ENCODE measurements at places on chromosomes 5 and 9.

DNA sequence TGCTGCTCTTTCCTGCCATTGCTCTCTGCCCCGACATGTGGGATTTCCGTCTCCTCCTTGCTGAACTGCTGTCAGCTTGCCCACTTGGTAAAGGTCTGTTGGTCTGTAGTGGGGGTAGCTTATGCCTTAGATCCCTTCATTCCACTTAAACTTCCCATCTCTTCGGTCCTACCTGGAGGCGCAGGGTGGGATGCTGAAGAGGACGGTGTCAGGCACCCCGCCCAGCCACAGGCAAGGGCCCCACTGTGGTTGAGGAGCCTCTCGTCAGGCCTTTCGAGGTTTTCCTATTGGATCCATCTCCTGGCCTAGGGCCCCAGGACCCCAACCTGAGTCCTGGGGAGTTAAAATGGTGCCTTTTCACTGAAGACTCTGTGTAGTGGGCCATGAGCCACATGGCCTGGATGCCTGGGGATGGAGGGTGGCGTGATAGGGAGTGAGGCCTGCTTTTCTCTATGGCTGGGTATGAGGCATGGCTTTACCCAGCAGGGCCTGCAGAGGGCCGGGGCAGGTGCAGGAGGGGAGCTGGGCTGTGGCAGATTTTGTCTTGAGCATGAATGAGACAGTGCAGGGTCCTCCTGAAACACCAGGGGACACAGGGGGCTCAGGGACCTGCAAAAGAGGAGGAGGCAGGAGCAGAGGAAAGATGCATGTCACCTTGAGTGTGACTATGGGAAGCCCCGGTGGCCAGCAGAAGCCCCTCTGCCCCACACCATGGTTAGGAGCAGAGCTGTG, 25.8 kb upstream of the RNF130 start:
- DNase-seq: no peak

GRCh38 chr5:544675-545355, 20.6 kb upstream of the SLC9A3 start:
- DNase-seq: no peak

- no peak for DNase-seq
These were observed 113.5 kb downstream of the SMARCA2 start for GRCh38 chr9:2128618-2129017.

- DNase-seq: no peak
These were observed 73.7 kb downstream of the MINAR2 start for GRCh38 chr5:129821477-129822131.

DNA sequence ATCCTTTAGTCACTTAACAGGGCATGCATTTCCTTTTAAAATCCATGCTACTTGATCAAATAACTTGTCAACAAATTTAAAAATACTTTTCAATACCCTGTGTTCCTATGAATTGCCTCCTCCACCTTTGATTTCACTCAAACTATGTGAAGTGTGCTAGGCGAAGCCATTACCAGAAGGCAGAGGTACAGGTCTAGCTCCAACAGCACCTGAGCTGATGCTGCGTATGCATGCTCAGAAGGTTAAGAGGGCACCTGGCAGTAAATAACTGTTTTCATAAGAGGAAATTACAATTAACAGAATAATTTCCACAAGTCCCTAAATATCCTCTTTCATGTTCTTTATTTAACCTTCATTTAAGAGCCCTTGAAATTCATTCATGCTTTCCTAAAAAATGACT, 251.8 kb downstream of the EFNA5 start:
- DNase-seq: no peak

DNA sequence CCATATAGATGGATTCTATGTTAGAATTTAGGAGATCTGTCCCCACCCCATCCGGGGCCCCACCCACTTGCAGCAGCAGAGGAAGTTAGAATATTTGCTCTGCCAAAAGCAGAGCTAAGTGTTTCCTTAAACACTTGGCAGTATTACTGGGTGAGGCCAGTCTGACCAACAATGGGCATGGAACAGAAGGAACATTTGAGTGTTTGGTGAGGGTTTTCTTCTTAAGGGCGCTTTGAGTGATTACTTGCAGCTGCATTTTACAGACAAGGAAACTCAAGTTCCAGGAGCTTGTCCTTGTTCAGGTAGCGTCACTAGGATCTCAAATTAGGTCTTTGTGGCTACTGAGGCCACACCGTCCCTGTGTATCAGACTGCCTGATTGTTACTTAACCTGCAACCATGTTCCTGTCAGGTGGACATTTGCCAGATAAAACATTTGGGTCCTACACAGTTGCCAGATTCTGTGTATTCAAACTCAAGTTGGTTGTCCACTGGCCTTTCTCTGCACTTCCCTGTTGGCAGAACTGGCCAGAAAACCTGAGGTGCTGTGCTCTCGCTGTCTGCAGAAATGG, 59.3 kb downstream of the SLC46A2 start:
- no peak for DNase-seq

- DNase-seq: no peak
These were observed 227.3 kb downstream of the KDM4C start for GRCh38 chr9:6984941-6985578.

DNA sequence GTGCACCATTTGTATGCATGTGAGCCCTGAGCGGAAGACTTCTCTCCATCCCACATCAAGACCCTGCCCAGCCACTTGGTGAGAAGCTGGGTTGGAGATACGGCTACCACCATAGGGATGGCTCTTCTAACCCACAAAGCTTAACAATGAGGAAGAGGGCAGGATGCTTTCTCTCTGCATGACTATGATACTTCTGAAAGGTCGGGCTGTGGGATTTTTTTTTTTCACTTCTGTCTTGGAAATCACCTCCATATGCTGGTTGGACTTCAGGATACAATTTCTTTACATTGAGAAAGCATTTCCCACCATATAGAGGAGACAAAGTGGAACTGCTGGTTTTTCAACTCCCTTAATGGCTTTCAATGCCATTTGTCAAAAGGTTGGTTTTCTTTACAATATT, 30.5 kb downstream of the ZNF366 start:
- no peak for DNase-seq

DNA sequence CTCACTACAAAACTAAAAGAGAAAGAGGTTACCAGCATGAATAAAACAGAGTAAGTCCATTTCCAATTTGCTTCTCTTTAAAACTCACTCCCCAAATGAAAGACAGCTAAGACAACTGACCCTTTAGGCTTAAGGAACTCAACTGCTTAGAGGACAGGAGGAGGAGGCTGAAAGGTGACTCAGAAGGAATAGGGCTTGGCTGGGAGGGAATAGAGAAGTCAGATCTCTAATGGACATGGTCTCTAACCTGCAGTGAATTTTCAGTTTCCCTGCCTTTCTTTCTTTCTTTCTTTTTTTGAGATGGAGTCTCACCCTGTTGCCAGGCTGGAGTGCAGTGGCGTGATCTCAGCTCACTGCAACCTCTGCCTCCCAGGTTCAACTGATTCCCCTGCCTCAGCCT, 261.8 kb upstream of the CLINT1 start:
- no peak for DNase-seq

DNA sequence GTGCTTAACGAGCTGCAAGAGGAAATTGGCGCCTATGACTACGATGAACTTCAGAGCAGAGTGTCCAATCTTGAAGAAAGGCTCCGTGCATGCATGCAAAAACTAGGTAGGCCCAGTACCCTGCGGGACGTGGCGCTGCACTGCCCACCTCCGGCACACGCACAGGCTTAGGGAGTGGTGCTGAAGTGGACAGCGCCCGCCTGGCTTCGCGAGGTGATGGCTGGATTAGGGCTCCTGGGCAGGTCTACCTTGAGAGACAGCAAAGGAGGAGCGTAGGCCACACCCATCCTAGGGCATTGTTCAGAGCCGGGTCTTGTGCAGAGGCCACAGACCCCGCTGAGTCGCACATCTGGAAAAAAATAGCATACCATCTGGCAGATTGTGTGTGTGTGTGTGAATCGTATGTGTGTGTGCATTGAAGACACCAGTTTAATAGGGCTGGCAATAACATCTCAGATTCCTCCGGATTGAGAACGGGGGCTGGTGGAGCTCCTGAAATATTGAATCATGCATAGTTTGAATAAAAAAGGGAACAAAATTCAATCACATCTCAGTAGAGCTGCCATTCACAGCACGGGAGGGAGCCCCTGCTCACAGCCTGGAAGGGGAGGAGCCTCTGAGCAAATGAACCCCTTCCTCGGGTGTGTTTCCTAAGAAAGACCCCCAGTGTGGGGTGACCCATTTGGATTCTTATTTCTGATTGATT, 11.1 kb downstream of the OLFM1 start:
- no peak for DNase-seq

DNA sequence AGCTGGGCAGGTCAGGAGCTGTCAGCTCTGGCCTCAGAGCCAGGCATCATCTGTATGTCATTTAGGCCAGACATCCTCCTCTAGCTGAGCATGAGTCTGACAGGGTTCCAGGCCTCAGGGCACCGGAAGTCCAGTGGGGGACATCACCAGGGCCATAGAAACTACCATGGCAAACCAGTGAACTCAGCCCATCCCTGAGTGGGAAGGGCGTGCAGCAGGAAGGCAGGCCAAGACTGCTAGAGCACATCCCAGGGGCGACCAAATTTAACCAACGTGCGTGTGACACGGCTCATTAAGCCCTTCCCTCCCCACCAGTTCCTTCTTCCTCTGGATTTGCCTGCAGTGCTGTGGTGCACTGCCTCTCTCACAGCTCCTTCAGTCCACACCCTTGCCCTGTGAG, 75.9 kb downstream of the COL27A1 start:
- DNase-seq: no peak

- DNase-seq: no peak
These were observed 6.6 kb upstream of the CCDC187 start for GRCh38 chr9:136310273-136311030.

GRCh38 chr9:137012694-137013570, 15.1 kb downstream of the ABCA2 start:
- DNase-seq: no peak

DNA sequence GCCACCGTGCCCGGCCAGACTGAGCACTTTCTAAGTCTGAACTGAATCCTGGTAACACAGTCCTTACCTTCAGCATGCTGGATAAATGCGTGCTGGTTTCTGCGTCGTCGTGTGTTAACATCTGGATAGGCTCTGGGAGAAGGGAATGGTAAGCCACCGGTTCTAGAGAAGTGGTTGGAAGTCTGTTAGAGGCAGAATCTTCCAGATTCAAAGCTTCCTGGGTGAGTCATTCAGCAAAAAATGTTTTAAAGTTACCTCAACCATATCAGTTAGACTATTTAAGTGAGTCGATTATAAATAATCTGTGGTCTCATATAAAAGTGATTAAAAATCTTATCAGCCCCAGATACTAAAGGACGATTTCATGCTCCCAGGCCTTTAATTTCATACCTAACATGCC, 256.5 kb upstream of the NFIL3 start:
- no peak for DNase-seq

- no peak for DNase-seq
These were observed 2.1 kb downstream of the SYNPO start for GRCh38 chr5:150642567-150642927.

DNA sequence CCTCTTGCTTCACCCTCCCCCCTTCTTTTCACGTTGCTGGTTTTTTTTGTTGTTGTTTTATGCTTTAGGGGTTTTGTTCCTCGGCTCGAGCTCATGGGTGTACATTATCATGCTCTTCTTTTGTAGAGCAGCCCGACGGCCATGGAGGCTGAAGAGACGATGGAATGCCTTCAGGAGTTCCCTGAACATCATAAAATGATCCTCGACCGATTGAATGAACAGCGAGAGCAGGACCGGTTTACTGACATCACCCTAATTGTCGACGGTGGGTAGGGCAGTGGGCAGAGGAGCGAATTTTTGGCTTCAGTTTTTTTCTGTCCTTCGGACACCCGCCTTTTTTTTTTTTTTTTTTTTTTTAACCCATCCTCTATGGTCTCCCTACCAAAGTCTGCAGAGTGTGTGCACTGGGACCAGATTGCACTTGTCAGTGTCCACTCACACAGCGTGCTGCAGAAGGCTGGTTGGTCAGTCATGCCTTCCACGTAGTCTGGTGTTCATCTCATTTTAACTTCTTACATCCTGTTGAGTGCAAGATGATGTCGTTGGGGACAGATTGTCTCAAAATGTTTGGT, 1.3 kb downstream of the ZNF131 start:
- no peak for DNase-seq

DNA sequence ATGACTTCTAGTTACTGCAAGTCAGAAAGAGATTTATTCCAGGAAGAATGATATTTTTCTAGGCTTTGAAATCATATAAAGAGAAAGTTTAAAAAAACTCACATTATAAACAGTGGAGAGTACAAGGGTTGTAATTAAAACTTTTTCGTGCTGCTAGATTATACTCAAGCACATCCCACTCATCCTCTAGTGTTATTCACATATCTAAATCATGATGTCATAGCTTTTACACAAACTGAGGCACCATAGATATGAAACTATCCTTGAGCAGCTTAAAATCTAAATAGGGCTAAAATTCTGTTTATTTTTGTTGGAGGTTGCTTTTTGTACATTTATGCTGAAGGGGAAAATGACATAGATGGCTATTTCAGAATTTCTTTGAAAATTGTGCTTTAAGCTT, 30.0 kb downstream of the TENT2 start:
- DNase-seq: no peak

GRCh38 chr9:87270221-87270847, 227.3 kb upstream of the DAPK1 start:
- DNase-seq: no peak

- no peak for DNase-seq
These were observed 132.3 kb upstream of the SLIT3 start for GRCh38 chr5:169433221-169433651.

- no peak for DNase-seq
These were observed 45.4 kb upstream of the ELL2 start for GRCh38 chr5:96007051-96007450.

DNA sequence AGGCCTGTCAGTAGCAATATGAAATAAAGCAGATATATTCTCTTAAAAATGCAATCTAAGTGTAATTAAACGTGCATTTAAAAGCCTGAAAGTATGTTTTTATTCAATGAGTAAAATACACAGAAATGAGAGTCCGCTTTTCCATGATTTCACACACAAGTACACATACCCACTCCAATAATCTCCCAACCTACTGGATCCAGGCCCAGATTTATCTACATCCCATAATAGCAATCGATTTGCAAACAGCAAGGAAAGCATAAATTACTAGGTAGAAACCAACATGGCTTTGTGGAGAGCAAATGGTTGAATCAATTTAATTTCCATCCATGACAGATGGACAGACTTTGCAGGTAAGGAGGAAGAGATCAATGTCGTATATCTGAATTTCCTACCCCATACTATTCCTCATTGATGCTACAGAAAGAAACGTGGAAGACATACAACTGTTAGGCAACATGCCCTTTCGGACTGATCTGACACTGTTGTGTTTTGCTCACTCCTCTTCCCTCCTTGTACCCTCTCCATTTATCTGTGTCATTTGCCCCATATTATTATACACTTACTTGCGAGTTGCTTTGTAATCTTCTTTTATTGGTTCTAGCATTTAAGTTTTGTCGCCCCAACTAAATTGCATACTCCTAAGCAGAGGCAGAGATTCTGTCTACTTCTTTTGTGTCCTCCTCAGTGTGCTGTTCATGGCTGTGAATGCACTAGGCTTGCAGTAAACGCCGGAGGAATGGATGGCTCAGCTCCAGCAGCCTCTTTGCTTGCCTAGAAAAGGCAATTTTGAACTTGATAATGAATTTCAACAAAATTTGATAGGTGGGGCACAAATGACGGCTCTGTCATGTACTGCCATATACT, 133.6 kb downstream of the NFIB start:
- DNase-seq: no peak
